ENCODE measurements at places on chromosomes 3 and 15.

GRCh38 chr15:93997071-93997658 is 234.2 kb upstream of the MCTP2 start:
- DNase-seq = no peak

DNA sequence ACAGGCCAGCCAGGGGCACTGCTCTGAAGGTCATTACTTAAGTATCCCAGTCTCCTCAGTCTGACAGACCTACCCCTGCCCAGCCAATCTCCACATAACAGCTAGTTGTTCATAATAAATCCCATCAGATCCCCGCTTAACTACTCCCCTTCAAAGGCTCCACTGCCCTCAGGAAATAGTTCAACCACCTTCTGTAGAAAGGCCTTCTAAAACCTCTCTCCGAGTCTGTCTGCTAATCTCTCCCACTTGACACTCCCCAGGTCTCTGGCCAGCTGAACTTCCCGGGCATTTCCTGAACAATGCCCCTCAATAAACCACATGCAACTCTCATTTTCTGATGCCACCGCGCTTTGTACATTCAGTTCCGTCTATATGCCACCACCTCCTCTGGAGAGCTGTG is 6.0 kb downstream of the PRC1 start:
- no peak for DNase-seq

GRCh38 chr15:40108061-40108854 is 421 bp downstream of the BMF start:
- DNase-seq = no peak

DNA sequence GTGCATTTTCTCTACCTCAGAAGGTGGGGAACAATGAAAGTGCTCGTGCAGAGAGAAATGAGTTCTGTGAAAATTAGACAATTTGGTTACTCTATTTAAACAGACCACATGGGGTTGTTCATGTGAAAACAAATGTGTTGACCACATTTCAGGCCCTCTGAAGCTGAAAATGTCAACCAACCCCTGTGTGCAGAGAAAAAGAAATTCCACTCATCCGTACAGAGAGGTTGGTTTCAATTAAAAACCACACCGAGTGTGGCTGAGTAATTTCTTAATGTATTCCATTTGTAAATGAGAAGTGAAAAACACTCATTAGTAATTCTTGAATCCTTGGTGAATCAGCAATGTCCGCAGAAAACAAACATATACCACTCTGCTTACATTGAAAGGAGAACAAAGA is 46.9 kb upstream of the SLC7A14 start:
- no peak for DNase-seq

GRCh38 chr3:188472336-188472735 is 318.4 kb downstream of the LPP start:
- DNase-seq = no peak

GRCh38 chr3:108088146-108088545 is 2.7 kb downstream of the CD47 start:
- DNase-seq = no peak

GRCh38 chr3:49882166-49882565 is 12.5 kb upstream of the CAMKV start:
- DNase-seq = no peak

Measured in naive thymus-derived CD8-positive, alpha-beta T cell (primary cell).